Ascending aorta (tissue), 2 donors: ENCODE measurements at places on chromosomes 4 and X.

DNA sequence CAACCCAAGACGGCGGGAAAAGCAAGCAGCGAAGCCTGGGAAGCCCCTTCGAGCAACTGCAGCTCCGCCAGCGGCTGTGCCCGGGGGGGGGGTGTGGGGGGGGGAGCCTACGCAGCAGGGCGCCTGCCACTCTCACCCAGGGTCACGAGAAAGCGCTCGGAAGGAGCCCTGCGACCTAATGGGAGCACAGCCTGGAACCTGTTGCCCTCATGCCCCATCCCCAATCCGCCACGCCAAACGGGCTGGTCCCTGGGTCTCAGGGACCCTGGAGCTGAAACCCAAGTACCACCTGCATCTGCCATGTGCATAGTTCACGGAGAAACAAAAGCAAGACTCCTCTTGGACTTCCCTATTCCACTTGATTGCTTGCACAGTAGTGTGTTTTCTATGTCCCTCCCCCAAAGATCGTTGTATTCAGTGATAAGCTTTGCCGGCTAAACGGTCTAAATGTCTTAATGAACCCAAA lies 359 bp upstream of the GAB3 start:
- H3K36me3 ChIP-seq: no peaks in the 10 kb centered on the region
- H3K4me1 ChIP-seq: peaks cover 2% of the 10 kb centered on the region
- DNase-seq: no peak
- peak overlapping the region; percentile 88 for H3K27ac ChIP-seq

DNA sequence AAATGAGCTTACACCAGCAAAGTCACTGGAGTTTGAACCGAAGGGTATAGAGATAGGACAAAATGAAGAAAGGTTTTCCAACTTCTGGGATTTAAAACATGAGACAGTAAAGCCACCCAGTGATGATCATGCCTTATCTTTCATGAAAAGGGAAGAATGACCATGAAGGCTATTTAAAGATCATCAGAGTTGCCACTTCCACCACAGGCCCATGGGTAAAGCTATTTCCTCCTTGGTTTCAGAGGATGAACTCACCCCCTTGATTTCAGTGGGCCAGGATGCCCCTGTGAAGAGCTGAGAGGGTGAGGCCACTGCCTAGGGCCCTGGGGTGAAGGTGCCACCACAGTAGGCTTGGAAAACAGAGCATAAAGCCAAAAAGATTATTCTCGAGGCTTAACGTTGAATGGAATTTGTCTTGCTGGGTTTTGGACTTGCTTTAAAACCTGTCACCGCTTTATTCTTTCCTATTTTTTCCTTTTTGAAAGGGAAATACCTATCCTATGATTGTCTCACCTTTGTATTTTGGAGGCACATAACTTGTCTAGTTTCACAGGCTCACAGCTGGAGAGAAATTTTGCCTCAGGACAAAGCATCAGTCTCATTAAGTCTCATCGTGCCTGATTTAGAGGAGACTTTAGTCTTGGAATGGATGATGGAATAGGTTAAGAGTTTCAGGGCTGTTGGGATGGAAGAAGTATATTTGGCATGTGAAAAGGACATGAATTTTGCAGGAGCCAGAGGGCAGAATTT lies 254.0 kb downstream of the SNCA start:
- no peak overlapping the region for H3K4me3 ChIP-seq
- no peak for DNase-seq
- H3K27ac ChIP-seq: no peak overlapping the region

DNA sequence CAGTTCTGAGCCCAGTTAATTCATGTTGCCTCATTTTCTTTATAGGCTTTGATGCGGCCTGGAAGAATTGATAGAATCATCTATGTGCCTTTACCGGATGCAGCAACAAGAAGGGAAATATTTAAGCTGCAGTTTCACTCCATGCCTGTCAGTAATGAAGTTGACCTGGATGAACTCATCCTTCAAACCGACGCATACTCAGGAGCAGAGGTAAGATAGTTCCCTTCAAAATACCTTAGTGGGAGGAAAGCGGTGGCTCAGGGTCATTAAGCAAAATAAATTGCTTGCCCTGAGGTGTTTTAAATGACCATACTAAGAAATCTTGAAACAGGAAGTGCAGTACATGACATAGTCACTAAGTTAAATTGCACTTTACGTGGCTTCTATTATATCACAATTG lies 140.6 kb upstream of the SPRY1 start:
- H3K36me3 ChIP-seq: no peaks in the 10 kb centered on the region
- peak overlapping the region; percentile 24 for H3K27ac ChIP-seq

DNA sequence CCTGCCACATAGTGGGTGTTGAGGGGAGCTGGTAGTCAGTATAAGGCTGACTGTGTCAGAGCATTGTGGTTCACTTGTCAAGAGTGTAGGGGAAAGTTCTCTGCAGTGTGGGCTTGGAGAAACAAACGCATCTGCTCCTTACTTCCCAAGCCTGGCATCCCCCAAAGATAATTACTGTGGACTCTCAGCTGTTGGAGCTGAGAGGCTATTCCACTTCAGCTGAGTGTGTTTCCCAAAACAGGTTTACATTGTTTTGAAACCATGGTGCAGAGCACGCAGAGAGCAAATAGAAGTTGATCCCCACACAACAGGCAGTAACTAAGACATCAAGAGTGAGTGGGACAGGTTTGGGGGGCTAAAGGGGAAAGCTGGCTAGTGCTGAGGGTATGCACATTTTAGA lies 181.0 kb upstream of the EOLA2 start:
- no peaks in the 10 kb centered on the region for H3K27me3 ChIP-seq
- no peak overlapping the region for H3K27ac ChIP-seq
- no peaks in the 10 kb centered on the region for H3K36me3 ChIP-seq
- no peak overlapping the region for H3K4me3 ChIP-seq
- DNase-seq: no peak
